ENCODE measurements at places on chromosomes 16 and 17. TPM values are rescaled to one million over a fixed set of nuclear protein-coding genes. Genes with fewer than 3 reads are reported as not detected.

UMOD gene
- total RNA-seq, result not detected

DOC2B gene
- total RNA-seq, result 1.8 TPM

PMFBP1 gene
- 0.12 TPM for total RNA-seq

NTN1 gene
- total RNA-seq, result 0.54 TPM

CSH1 gene
- total RNA-seq, result not detected
